GM10248 (cell line): ENCODE measurements at places on chromosomes 1 and 21.
A peak's percentile ranks its signal among the peaks of the same experiment; 100 is the strongest.

GRCh38 chr1:202905331-202905730 is 16.4 kb upstream of the RABIF start:
- DNase-seq, result no peak

GRCh38 chr21:43020771-43021170 is 46.4 kb downstream of the PKNOX1 start:
- no peak for DNase-seq

DNA sequence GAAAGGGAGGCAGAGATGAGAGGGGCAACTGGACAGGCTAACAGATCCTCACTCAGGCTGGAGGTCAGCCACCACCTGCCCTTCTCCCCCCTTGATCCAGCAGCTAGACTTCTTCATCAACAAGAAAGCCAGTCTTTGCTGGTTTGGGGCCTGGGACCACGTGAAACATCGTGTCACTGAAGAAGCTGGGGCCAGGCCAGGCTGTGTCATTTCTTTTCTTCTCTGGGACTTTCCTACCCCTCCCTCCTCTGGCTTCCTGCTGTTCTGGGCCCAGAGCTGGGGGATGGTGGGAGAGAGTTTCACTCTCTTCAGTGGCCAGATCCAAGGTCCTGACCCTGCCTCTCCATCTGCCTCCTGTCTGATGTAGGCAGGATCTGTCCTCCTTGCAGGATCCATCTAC is 18.1 kb upstream of the SLC26A9 start:
- peak; percentile 57 for DNase-seq

GRCh38 chr1:56539520-56539931 is 39.8 kb downstream of the PLPP3 start:
- no peak for DNase-seq

- DNase-seq, result no peak
Measured at GRCh38 chr1:145982010-145982723, 14.2 kb downstream of the TXNIP start.

DNA sequence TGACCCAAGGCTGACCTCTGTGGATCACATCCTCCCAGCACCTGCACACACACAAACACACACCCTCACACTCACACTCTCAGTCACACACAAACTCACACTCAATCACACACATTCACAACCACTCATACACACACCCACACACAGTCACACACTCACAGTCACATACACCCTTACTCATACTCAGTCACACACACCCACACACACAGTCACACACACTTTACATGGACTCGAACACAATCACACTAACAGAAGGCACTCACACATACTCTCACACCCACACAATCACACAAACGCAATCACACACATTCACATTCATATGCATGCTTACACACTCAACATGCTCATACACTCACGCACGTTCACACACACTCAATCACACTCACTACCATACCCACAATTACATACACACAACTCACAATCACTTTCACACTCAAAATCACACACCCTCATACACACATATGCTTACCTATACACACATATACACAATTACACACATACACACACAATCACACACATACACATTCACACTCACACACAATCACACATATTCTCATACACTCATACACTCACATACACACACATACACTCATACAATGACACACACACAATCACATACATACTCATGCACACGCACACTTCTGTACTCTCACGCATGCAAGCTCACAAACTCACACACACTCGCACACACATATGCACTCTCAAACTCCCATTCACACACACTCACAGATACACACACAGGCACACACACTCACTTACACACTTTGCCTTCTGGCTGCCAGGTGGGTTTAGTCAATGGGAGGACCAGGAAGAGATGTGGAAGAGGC is 6.1 kb downstream of the MEGF6 start:
- DNase-seq, result no peak

- no peak for DNase-seq
Measured at GRCh38 chr1:178928041-178928440, 57.2 kb upstream of the ANGPTL1 start.

DNA sequence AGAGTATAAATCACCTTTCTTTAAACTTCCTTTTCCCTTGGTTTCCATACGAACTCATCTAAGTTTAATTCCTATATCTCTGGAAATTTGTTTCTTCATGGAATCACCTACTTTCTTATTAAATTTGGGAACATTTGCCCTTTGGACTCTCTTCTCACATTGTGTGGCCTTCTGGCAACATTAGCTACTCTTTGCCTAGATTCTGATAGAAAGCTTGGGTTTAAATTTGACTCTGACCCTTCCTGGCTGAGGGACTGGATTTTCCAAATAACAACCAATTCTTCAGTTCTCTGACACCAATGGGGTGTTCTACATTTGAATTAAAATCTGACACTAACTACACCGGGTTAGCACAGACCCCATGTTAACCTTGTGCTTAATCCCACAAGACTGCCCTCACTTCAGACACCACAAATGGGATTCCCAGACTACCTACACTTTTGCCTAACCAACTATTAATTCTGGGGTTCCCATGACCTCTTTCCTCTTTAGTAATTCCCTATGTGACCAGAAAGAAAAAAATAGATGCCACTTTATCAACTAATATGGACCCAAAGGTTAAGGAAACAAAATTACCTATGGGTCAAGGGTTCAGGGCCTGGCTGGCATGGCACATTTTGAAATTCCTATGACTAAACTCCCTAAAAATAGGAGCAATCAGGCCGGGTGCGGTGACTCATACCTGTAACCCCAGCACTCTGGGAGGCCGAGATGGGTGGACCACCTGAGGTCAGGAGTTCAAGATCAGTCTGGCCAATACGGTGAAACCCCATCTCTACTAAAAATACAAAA is 9.7 kb upstream of the THEM4 start:
- no peak for DNase-seq

GRCh38 chr1:109863667-109864046 is 47.0 kb upstream of the CSF1 start:
- DNase-seq, result no peak

DNA sequence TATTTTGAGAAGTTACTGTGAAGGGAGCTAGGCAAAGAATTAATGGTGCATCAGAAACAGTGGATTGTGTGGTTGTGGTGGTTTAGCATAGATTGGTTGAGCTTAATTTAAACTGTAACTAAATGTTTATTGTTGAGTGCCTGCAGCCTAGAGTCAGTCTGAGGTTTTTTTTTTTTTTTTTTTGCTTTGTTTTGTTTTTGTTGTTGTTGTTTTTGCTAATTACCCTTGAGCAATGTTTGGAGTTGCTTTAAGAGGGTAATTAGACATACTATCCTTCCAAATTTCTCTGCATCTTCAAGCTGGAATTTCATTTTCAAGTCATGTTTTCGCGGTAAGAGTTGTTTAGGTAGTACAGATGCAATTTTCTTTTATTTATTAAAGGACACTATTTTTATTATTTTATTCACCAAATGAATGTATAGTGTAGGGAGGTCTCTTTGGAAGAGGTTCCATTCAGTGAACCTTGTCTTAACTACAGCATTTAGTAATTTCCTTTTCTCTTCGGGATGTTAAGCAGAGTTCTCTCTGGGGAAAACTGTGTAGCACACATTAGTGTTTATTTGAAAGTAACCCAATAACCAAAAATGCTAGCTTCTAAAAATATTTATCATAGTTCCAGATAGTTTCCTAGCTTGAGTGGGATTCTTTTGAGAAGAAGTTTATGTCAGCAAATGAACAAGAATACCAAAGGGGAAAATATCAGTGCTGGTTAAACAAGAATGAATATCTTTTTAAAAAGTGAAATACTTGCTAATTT is 82.3 kb downstream of the CLIC4 start:
- no peak for DNase-seq

- DNase-seq, result no peak
Measured at GRCh38 chr1:109777980-109778625, 14.4 kb upstream of the EPS8L3 start.

DNA sequence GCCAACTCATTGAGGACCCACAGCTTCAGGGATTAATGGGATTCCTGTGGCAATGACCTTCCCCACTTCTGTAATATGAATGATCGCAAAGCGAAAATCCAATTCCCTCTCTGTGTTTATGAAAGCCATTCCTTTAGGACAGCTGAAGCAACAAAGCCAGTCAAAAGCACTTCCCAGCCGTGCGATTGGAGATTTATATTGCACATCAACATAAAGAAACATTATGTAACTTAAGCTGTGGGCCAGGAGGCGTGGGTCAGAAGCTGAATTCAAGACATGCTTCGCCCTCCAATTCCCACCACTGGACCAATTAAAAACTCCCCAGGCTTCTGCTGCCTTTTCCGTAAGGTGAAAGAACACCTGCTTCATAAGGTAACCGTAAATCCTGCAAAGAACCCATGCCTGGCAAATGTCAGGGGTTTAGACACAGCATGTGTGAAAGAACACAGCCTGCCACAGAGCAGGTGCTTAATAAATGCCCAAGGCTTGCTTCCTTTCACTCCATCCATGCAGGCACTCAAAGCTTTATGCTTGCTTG is 138.9 kb upstream of the SOD1 start:
- no peak for DNase-seq

GRCh38 chr1:55886856-55887712 is 671.9 kb upstream of the USP24 start:
- no peak for DNase-seq

DNA sequence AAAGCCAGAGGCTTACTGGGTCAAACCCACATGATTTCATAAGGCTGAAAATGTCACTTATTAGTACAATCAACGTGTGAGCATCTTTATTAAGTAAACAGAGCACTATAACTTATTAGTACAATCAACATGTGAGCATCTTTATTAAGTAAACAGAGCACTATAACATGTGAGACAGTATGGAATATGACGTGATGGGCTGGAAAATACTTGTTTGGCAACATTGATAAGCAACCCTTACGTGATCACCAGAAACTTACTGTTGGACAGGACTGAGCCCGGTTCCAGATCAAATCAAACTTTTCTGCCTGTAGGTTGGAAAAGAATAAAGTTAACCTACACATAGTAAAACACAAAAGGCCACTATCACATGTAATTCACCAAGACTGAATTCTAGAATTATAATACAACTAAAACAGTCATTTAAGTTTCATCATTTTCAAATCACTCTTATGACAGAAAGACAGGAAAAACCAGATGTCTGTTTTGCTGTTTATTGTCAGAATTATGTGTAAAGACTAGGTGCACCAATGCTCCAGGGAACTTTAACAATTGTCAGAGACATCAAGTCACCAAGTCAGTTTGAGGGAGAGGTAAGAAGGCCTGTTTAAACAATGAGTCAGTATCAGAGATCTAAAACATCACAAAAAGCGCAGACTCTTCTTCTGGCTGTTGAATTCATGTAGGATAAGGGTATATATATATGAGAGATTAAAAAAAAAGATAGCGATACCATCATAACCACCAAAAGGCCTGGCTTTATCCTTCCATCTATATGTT is 15.7 kb downstream of the ATPAF1 start:
- no peak for DNase-seq

DNA sequence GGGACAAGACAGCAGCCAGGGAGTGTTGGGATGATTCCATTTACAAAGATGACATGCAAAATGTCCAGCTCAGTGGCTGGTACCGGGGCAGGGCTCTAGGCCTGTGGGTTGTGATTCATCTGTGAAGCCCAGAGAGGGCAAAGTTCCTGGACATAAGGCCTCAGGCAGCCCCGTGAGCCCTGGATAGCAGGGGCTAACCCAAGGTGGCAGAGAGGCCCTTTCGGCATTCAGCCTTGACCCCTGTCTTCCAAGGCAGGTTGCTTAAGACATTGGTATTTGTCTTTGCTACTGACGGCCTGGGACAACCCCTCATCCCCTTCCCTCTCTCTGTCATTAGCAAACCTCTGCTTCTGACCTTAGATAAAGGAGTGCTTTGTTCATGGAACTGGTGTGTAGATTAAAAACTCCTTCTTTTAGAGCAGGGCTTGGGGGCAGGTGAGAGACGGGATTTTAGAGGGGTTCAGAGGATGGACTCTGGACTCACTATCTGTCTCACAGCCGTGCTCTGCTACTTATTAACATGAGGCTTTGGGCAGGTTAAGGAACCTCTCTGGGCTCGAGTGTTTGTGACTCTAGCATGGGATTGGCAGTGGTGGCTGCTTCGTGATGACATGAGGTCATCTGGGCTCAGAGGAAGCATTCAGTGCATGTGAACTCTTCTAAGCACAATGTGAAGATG is 36.3 kb downstream of the TMEM51 start:
- no peak for DNase-seq

- DNase-seq, result no peak
Measured at GRCh38 chr1:157368363-157368762, 184.0 kb downstream of the FCRL5 start.

GRCh38 chr1:203521812-203522211 is 27.9 kb downstream of the OPTC start:
- no peak for DNase-seq

GRCh38 chr1:29629401-29629800 is 393.1 kb downstream of the PTPRU start:
- DNase-seq, result no peak

- no peak for DNase-seq
Measured at GRCh38 chr1:207314816-207315215, 6.7 kb upstream of the CD55 start.

GRCh38 chr1:77322061-77322900 is 40.5 kb downstream of the AK5 start:
- no peak for DNase-seq

DNA sequence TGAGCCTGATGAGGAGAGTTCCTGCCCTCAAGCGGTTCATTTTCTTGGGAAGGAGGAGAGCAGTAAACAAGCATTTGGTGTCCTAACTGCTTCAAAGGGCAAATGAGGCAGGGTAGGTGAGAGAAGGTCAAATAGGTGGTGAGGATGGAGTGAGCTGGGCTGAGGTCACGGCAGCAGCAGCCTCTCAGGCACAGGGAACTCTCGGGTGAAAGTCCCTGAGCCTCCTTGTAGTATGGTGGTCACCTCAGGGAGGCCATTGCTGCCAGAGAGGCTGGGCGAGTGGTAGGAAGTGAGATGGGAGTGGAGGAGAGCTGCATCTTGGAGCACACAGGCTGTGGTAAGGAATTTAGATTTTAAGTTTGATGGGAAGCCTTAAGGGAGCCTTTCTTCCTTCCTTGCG is 4.0 kb downstream of the ADARB1 start:
- DNase-seq, result no peak

GRCh38 chr21:46500224-46500861 is 41.7 kb downstream of the DIP2A start:
- peak; percentile 40 for DNase-seq

GRCh38 chr1:58256041-58256440 is 290.5 kb downstream of the OMA1 start:
- DNase-seq, result no peak

DNA sequence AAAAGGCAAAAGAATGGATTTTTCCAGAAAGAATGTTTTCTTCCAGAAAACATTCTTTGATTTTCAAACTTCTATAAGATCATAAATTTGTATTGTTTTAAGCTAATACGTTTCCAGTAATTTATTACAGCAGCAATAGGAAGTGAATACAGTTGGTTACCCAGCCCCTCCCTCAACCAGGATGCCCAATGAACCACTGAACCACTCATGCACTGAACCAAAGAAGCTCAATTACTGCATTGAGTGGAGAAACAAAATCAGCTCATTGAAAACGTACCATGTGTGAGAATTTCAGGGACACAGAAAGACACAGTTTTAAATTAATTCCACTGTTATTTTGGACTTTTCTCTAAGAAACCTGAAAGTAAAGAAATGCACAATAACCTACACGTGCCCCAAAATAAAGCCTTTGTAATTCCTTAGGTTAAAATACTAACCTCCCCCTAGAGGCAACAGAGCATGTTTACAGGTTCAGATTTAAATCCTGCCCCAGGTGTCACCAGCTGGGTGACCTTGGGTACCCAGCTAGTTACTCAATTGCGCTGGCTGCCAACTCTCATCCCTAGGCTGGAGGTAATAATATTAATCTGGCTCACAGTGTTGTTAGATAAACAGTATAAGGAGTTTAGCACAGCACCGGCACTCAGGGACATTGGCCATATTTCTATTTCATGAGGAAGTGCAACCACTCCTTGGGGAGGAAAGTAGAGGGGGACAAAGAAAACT is 111.7 kb downstream of the NMNAT2 start:
- no peak for DNase-seq
